ENCODE measurements at places on chromosomes 1 and 21. TPM values are rescaled to one million over a fixed set of nuclear protein-coding genes. Genes with fewer than 3 reads are reported as not detected.

DNA sequence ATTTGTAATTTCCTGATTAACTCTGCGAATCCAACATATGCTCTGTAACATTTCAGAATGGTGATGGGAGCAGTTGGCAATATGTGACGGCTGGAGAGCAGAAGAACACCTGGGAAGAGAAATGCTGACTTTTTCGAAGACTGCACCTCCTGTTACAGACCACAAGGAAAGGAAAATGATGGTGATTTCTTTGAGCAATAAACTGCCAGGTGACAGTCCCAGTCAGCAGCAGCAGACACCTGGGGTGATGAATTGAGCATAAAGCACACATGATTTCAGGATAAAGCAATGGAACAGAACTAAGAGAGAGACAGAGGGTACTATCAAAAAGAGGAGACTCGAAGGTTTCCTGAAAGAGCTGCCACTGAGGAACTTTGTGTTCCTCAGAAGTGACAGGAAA lies 528.6 kb downstream of the NEGR1 start:
- no peak for DNase-seq

DNA sequence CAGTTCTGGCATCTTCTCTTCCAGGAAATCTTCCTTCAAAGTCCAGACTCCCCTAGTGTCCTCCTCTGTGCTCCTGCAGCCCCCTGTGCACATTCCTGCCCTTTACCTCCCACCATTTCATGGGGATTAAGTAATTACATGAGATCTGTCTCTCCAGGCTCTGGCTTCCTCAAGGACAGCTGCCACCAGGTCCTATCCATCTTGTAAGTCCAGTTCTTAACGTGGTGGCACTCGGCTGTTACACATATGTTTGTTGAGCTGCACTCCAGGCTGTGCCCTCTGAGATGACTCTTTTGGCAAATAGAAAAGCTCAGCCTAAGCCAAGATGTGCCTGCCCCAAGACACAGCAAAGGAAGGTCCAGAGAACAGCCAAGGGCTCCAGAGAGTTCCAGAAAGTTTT lies 57.4 kb upstream of the CAMK1G start:
- no peak for DNase-seq

DNA sequence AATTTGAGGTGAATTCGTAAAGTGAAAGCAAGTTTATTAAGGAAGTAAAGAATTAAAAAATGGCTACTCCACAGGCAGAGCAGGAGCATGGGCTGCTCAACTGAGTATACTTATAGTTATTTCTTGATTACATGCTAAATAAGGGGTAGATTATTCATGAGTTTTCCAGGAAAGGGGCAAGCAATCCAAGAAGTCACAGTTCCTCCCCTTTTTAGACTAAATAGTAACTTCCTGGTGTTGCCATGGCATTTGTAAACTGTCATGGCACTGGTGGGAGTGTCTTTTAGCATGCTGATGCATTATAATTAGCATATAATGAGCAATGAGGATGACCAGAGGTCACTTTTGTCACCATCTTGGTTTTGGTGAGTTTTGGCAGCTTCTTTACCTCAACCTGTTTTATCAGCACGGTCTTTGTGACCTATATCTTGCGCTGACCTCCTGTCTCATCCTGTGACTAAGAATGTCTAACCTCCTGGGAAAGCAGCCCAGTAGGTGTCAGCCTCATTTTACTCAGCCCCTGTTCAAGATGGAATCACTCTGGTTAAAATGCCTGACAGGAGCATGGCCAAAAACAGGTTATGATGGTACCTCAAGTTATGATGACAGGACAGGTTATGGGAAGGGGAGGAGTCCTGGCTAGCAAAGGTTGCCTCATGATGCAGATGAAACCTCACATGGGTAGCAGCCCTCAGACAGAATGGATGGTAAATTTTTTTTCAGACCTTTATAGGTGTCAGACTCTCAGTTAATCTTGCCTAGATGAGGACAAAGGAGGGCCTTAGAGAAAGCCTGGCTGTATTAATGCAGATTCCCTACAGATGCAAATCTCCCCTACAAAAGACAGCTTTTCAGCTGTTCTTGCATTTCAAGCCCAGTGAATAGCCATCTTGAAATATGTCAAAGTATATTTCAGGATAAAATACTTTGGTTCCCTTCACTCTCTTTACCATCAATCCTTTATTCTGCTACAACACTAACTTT lies 49.7 kb downstream of the SIPA1L2 start:
- no peak for DNase-seq

PEX11B gene
- 31.0 TPM for total RNA-seq

C1orf198 gene
- total RNA-seq, result 159 TPM

Data from upper lobe of right lung (tissue), 1 donor.